ENCODE measurements at places on chromosomes 7 and 10. TPM values are rescaled to one million over a fixed set of nuclear protein-coding genes. Genes with fewer than 3 reads are reported as not detected.

DNA sequence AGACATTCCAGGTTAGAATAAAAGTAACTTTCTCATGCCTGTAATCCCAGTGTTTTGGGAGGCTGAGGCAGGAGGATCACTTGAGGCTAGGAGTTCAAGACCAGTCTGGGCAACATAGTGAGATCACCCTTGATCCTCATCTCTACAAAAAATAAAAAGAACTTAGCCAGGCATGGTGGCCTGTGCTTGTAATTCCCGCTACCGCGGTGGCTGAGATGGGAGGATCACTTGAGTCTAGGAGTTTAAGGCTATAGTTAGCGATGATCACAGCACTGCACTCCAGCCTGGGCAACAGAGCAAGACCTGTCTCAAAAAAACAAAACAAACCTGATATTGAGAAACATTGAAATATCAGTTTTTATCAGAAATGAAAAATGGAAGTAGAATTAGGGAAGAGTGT lies 4.6 kb downstream of the TET1 start:
- no peak for DNase-seq

DNA sequence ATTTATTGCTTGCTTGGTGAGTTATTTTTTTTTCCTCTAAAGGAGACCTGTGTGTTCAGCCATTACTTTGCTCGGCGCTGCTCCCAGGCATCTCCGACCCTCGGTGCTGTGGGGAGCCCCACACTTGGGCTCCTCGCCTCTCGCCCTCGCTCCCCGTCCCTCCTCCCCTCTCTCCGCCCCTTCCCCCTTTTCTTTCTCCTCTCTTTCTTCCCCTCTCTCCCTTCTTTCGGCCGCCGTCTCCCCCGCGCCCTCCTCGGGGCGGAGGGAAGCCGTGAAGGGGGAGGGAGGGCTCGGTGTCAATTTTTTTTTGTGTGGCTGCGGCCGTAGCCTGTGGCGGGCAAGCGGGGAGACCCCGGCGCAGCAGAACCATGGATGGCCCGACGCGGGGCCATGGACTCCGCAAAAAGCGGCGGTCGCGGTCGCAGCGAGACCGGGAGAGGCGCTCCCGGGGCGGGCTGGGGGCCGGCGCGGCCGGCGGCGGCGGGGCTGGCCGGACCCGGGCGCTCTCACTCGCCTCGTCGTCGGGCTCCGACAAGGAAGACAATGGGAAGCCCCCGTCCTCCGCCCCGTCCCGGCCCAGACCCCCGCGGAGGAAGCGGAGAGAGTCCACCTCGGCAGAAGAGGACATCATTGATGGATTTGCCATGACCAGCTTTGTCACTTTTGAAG lies 1.1 kb downstream of the AUTS2 start:
- DNase-seq: no peak

- DNase-seq: peak; percentile 61
These were observed at the start of gene HOXA13 for GRCh38 chr7:27199849-27200760. TSS of gene HOXA13 (minus strand) at chr7:27200091. CDS start at chr7:27200077, 14 bp downstream.

DNA sequence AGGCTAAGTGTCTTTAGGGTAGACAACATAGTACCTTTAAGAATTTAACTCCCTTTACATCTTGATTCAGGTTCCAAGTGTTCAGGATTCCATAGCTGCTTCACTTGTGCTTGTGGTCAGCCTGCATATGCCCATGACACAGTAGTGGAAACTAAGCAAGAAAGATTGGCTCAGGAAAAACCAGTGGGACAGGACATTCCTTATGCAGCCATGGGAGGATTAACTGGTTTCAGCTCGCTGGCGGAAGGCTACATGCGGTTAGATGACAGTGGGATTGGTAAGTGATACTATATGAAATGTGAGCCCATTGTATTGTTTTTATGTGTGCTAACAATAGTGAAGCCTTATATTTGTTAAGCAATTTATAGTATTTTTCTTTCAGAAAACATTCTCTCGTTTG lies 11.3 kb downstream of the FAM221A start:
- DNase-seq: no peak

- no peak for DNase-seq
These were observed 473 bp upstream of the CCDC201 start for GRCh38 chr7:45873355-45873754.

GRCh38 chr7:2964208-2964607 lies 79.5 kb downstream of the CARD11 start:
- no peak for DNase-seq

- no peak for DNase-seq
These were observed 1.2 kb downstream of the CACUL1 start for GRCh38 chr10:118753331-118754228.

GRCh38 chr10:43949351-43949750 lies 300.7 kb upstream of the ZNF32 start:
- DNase-seq: no peak

DNA sequence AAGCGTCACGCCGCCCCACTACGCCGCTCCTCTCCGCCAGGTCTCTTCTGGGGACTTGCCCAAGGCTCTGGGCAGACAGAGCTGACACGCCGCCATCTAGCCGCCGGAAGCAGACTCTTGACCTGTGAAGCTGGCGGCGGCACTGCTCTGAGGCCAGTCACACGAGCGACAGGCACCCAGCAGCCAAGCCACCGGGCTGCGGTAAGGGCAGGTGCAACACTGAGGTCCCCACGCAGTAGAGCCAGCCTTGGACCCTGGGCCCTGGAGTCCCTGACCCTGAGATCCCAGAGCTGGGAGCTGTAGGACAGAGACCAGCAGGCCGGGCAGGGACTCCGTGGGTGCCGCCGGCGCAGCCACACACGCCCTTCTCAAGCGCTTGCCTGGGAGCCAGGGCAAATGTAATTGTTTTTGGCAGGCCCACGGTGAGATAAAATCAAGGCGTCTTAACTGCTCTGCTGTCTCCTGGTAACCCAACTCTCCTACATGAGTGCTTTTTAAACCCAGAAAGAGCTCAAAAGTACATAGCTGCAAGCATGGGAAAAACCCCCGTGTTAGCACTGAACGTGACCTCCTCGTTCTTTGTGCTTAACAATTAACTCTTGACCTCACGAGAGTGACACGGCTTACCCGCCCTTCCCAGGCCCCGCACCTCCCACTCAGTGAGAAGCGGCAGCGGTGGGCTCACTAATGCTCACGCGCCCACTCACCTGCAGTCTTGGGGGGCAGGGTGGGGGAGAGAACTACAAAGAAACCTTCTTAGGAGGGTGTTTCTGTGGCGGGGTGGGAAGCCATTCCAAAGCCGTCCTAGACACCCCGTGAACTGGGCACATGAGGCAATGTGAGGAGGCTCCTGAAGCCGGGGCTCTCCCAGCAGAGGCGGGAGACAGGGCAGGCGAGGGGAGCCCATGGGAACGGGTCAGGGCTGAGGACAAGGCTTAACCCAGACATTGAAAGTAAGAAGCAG lies 8.5 kb downstream of the GPER1 start:
- no peak for DNase-seq

- no peak for DNase-seq
These were observed 55.4 kb upstream of the KIAA1217 start for GRCh38 chr10:24153537-24153936.

DNA sequence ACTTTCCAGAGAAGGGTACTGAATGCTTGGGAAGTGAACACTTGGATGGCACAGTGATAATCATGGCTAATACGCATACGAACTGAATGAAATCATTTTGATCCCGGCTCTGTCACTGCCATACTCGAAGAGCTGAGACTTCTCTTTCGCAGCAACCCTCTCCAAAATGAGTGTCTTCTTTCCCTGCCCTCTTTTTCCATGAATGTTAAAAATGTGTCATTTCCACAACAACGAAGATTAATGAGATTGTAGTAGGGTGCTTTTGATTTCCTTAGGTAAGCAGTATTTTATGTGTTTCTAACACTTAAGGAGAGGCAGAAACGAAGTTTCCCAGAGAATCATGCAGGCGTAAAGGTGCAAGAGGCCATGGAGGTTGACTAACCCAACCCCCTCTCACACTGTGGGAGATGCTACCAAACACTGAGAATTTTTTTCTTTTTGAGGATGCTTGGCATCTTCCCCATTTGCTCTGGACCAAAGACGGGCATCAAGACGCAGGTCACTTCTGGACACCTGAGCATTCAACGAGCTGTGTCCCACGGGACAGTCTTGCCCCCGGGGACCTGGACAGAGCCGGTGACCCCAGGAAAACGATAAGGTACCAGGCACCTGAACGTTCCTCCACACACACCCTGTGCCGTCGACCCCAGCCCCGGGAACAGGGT lies 823 bp downstream of the COPG2 start:
- peak; percentile 21 for DNase-seq

GRCh38 chr10:131554821-131555220 lies 243.3 kb upstream of the TCERG1L start:
- DNase-seq: no peak

GRCh38 chr10:19713159-19713558 lies 103.1 kb upstream of the PLXDC2 start:
- no peak for DNase-seq

GRCh38 chr7:103573479-103574058 lies 127.6 kb upstream of the SLC26A5 start:
- DNase-seq: peak; percentile 36

DNA sequence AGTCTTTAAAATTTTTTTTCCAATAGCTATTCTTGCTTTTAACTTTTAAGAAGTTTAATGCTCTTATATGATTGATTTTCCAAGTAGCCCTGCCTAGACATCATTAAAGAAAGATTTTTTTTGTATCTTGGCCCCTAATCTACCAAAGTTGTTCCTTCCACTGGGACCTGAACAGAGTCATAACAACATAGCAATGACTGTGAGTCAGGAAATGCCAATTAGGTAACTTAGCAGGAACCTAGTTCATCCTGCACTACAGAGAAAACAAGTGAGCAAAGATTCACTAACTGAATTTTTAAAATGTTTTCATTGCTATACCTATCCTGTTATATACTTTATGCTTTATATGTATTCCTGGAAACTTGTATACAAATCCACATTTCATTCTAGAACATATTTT lies 284.7 kb downstream of the BICC1 start:
- DNase-seq: no peak

DNA sequence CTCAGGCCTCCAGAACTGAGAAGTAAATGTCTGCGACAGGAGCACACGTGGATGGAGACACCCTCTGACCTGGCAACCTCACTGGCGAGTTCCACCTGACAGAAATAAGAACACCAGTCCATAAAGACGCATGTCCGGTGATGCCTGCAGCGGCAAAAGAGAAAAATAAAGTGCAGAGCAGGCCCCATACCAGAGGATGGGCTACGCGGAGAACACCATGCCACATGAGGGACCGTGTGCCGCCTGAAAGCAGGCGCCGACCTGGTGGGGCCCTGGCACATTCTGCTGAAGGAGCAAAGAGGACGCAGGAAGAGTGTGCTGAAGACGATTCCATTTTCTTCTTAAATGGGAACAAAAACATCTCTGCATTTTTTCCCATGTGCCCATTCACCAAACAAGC lies 105.0 kb downstream of the VIPR2 start:
- DNase-seq: no peak

DNA sequence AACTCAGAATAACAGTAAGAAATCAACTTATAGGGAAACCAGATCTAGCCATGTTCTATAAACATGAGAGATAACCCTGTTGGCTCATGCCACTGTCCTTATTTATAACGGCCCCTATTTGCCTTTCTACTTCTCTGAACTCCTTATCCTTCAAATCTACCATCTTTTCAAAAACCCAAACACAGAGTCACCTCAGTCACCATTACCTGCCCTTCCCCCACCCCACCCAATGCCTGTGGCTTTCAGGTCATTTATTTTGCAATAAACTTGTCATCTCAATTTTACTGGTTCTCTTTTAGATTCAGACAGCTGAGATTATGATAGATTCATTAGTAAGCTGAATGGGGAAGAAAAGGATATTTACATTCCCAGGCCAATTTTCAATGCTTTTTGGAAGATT lies 53.6 kb downstream of the KMT2C start:
- DNase-seq: no peak

DNA sequence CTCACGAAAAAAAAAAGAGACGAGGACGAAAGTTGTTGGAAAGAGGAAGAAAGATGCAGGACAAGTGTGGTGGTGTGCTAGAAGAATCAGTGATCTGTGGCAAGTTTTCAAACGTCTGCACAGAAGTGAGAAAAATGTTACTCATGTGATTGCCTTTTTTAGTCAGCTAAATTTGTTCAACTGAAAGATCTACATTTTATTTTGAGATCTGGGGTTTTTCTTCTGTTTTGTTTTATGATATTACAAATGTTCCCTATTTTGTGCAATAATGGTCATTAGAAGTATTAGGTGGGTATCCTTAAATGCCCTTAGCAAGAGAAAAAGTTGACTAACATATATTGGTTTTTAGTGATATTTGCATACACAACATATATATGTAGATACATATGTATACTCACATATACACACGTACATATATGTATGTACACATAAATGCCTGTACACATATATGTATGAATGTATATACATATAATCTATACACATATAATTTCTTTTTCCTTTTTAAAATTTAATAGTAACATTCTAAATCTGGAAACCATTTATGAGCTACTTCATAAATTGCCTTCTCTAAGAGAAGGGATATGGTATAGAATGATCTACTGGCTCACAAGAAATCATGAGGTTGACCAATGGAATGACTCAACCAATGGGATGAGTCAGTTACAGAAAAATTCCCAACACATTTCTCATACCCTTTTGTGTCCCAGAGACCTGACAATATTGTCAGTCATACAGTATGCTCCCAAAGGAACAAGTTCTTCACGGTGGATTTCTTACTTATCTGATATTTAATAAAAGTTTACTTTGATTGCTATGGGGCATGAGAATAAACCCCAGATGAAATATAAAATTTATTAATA lies 38.4 kb downstream of the SLC39A12 start:
- DNase-seq: no peak

- DNase-seq: no peak
These were observed 13.6 kb upstream of the FOXL3 start for GRCh38 chr7:276230-276835.

DNA sequence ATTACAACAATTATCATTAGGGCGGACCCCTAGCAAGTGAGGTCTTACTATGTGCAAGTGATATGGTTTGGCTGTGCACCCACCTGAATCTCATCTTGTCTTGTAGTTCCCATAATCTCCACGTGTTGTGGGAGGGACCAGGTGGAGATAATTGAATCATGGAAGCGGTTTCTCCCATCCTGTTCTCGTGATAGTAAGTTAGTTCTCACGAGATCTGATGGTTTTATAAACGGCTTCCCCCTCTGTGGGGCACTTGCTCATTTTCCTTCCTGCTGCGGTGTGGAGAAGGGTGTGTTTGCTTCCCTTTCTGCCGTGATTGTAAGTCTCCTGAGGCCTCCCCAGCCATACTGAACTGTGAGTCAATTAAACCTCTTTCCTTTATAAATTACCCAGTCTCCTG lies 96.1 kb upstream of the CDK6 start:
- no peak for DNase-seq

- DNase-seq: no peak
These were observed 29.3 kb downstream of the AFAP1L2 start for GRCh38 chr10:114375047-114375446.

GRCh38 chr7:98556288-98556687 lies 60.8 kb upstream of the NPTX2 start:
- DNase-seq: no peak

GRCh38 chr10:106535304-106535953 lies 629.1 kb downstream of the SORCS1 start:
- DNase-seq: no peak

Gene GIMAP7
- not detected for polyA plus RNA-seq

Gene CABCOCO1
- not detected for polyA plus RNA-seq

Gene STEAP1B
- 30.6 TPM for polyA plus RNA-seq

Gene AOAH
- not detected for polyA plus RNA-seq

Gene AKR1C4
- not detected for polyA plus RNA-seq

Gene CCZ1
- polyA plus RNA-seq: 79.8 TPM

Gene TUBB8
- not detected for polyA plus RNA-seq

Gene ANKRD1
- not detected for polyA plus RNA-seq

Gene DNA2
- polyA plus RNA-seq: 31.4 TPM

Gene FAM24B
- 14.5 TPM for polyA plus RNA-seq

Gene ITGB8
- polyA plus RNA-seq: 0.04 TPM

Gene NOS3
- 102 TPM for polyA plus RNA-seq

Gene LRMDA
- polyA plus RNA-seq: not detected

Gene BEND7
- polyA plus RNA-seq: 3.2 TPM

Gene DOCK1
- not detected for polyA plus RNA-seq
